ENCODE measurements at places on chromosomes 2 and 18.

DNA sequence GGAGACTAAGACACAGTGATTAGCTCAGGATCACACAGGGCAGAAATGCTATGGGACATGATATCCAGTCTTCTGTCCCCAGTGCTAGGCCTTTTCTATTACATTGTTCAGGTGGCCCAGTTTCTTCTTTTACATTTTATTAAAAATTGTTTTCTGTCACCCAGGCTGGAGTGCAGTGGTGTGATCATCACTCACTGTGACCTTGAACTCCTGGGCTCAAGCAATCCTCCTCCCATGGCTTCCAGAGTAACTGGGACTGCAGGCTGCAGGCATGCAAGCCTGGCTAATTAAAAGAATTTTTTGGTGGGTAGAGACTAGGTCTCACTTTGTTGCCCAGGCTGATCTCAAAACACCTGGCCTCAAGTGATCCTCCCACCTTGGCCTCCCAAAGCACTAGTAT is 15.4 kb downstream of the PDK1 start:
- DNase-seq: no peak

DNA sequence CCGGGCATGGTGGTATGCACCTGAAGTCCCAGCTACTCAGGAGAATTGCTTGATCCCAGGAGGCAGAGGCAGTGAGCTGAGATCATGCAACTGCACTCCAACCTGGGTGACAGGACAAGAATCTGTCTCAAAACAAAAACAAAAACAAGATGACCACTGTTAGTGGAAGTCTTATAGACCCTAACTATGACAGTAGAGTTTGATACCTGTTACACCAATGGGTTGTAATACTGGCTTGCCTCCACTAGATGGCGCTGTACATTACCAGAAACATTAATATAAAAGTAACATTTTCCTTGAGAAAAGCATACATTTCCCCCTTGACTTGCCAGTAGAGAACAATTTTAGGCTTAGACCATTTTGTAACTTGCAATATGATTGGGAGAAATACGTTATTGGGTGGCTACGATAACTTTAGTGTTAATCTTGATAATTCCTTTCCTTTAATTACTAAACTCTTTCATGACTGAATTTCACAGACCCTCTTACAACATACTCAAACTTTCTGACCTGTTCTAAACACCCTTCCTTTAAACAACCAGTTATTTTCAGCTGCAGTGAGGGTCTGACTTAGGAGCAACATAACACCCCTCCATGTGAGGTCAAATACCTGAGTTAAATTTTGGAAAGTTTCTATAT is 19.5 kb downstream of the SLC25A52 start:
- DNase-seq: no peak

GRCh38 chr2:10864861-10865636 is 46.7 kb upstream of the KCNF1 start:
- no peak for DNase-seq

GRCh38 chr2:135676031-135676430 is 65.6 kb upstream of the UBXN4 start:
- DNase-seq: no peak

DNA sequence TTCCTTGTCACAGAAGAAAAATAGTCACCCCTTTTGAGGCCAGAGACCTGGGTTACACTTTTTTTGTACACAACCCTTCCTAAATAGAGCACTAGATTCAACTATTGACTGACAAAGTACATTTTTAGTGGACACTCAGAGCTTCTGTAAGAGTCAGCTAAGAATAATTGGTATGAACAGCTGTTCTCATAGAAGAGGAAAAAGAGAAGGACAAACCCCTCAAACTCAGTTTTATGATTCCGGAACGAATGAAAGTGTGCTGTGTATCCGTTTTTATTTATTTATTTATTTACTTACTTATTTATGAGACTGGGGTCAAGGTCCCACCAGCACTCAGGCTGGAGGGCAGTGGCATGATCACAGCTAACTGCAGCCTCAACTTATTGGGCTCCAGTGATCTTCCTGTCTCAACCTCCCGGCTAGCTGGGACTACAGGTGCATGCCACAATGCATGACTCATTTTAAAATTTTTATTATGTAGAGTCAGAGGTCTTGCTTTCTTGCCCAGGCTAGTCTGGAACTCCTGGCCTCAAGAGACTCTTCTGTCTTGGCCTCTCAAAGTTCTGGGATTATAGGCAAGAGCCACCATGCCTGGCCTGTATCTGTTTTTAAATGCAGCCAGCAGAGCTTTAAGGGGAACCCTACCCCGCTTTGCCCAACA is 36.0 kb upstream of the FZD5 start:
- DNase-seq: no peak

DNA sequence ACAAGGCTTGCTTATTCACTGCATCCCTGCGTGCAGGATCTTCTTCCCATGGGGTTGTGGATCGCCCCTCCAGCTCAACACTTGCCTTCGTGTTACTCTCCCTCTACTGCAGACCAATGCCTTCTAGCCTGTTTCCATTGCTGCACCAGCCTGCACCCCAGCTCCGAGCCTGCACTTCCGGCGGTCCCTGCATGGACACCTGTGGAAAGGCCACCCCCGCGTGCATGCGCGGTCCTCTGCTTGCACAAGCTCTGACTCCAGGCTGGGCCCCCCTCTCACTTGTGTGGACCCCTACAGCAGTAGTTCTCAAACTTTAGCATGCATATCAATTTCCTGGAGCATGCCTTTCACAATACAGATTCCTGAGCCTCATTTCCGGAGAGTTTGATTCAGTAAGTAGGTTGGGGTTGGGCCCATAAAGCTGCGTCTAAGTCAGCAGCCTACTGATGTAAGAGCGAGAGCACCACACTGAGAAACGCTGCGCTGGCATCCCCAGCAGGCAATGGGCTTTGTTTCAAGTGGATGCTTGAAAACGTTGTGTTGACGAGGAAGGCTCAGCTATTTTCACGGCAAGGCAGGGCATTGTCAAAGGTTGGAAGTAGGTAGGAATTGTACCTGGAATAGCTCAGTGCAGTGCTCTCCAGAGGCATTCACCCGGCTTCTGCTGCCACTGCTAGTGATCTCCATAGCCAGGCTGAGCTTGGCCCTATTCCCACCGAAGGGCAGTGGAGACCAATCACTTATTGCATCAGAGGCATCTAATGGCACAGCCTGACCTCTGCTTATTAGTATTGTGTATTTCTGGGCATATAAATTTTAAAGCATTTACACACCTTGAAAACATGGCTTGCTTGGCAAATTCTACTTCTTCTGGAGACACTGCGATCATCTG is 32.6 kb downstream of the CREG2 start:
- no peak for DNase-seq
